ENCODE measurements at places on chromosomes 5 and 9.
A peak's percentile ranks its signal among the peaks of the same experiment; 100 is the strongest.

DNA sequence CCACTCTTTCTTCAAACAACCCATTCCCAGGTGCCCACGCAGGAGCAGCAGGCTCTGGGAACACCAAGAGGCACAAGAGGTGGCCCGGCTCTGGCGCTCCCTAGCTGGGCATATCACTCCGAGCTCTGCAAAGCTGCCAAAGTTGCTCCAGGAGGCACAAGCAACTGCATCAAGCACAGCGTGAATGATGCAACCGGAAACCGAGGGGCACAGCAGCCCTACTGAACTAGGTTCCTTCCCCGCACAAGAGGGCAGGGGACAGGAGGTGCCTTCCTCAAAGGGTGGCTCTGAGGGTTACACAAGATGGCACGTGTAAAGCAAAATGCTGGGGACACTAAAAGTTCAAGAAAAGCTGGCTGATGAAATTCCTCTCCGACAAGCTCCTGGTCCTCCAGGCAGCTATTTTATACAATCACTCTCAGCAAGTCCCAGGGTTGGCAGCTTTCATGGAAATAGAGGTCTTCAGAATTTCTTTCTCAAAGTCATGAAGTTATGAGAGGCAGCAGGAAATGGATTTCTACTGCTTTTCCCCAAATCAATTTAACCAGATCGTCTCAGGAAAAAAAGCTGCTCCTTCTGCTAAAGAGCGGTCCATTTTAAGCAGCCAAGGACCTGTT, 22.9 kb downstream of the PSMB7 start:
- DNase-seq = peak; percentile 62

DNA sequence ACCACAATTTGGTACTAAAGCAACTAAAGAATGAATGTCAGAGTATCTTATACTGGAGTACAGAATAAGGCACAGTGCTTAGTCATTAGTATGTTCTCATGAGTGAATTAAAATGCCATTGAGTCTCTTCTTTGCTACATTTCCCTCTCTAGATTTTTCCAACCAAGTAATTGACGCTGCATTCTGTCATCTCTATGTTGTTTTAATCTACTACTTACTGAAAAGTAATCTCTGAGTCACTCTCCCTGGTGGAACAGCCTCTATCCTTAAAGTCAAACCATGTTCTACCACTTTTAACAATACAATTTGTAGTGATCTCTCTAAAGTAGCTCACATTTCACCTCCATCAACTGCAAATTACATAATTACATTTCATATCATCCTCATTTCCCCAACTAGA, 495.1 kb downstream of the CDH18 start:
- DNase-seq = no peak

DNA sequence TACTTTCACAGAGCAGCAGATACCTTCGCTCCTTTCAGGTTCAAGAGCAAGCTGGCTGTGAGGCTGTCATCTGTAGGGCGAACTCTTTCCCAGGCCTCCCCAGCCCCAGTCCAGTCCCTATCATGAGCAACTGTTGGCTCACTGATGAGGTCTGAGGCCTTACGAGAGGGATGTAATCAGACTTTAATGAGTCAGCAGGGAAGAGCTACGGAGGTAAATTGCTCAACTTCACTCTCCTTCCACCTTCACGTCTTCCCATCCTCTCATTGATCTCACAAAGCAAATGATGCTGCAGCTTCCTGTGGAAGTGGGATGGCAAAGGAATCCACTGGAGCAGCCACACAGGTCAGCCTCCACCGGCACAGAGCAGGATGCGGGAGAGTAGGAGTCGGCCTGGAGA, 130.7 kb upstream of the TBCA start:
- no peak for DNase-seq

GRCh38 chr5:93274291-93274690, 306.7 kb downstream of the NR2F1-AS1 start:
- DNase-seq = no peak

DNA sequence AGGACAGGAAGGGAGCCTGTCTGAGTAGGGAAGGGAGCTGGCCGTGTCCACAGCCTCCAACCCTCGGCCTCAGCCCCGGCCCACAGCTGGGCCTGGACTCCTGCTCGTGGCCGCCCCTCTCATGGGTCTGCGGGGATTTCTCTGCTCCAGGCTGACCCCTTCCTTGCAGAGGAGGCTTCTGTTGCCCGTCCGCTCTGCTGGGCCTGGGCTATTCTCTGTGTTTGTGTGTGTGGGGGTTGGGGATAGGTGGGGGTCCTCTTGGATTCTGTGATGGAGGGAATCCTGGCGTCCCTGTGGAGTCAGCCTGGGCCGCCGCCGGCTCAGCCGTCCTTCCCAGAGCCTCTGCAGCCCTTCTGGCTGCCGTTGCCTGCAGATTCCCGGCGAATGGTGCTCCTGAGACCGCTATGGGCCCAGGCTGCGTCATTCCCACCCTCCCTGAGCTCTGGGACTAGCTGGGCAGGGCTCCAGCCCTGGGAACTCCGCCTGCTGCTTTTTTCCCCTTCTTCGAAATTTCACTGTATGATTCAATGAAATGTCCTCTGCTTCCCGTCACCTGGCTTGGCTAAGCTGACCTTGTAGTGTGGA, 64.2 kb downstream of the FGF18 start:
- no peak for DNase-seq
